Pancreas (tissue), 10 donors: ENCODE measurements at places on chromosomes 6 and 20.

DNA sequence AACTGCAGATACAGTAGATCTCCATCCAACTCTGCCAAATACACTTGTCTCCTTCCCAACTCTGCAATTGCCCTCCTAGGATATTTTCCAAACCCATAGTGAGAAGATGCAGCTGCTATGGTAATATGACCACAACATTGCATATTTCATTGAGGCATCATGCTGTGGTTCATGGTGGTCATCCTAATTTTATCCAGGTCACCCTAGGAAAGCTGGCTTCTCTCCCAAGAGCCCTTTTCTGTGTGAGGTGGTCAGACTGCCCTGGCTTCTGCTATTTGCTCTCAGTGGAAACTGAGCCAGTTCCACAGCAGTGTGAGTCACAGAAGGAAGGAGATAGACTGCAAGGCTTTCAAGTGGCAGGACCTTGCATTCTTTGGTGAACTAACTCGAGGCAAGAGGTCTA is 5.5 kb downstream of the OGFRL1 start:
- no peak for DNase-seq

- DNase-seq, result no peak
These were observed 44.2 kb downstream of the ZNF831 start for GRCh38 chr20:59207742-59208357.

DNA sequence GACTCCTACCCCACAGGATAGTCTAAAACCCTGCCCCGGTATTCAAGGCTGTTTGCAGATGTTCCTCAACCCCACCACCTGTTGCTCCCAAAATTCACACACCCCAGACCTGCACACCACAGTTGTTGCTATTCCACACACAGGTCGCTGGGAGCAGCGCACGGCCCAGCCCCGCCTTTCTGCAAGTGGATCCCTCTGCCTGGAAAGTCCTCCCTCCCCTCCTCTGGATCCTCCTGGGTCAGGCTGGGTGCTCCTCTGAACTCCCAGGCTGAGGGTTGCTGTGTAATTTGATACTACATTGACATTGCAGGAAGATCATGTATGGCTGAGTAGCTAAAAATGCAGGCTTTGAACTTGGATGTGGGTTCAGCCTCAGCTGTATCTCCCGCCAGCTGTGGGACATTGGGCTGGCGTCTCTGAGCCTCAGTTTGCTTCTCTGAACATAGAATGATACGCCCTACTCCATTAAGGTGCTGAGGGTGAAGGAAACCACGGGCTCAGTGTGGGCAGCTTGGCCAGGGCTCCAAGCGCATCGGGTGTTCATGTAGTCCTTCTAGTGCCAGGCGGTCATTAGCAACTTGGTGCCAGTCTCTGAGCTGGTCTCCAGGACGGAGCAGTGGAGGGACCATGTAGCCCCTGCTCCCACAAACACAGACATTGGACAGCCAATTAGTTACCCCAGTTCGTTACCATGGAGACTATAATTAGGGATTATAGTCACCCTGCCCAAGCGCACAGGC is 13.9 kb upstream of the CCN5 start:
- no peak for DNase-seq

GRCh38 chr6:142845143-142845571 is 99.8 kb downstream of the HIVEP2 start:
- DNase-seq, result no peak
